NCI-H187 (cell line): ENCODE measurements at places on chromosomes 7 and 10.

- no peak for DNase-seq
These were observed 100.6 kb downstream of the MICU1 start for GRCh38 chr10:72525277-72525676.

GRCh38 chr7:77674878-77675277, 21.4 kb upstream of the RSBN1L start:
- no peak for DNase-seq

DNA sequence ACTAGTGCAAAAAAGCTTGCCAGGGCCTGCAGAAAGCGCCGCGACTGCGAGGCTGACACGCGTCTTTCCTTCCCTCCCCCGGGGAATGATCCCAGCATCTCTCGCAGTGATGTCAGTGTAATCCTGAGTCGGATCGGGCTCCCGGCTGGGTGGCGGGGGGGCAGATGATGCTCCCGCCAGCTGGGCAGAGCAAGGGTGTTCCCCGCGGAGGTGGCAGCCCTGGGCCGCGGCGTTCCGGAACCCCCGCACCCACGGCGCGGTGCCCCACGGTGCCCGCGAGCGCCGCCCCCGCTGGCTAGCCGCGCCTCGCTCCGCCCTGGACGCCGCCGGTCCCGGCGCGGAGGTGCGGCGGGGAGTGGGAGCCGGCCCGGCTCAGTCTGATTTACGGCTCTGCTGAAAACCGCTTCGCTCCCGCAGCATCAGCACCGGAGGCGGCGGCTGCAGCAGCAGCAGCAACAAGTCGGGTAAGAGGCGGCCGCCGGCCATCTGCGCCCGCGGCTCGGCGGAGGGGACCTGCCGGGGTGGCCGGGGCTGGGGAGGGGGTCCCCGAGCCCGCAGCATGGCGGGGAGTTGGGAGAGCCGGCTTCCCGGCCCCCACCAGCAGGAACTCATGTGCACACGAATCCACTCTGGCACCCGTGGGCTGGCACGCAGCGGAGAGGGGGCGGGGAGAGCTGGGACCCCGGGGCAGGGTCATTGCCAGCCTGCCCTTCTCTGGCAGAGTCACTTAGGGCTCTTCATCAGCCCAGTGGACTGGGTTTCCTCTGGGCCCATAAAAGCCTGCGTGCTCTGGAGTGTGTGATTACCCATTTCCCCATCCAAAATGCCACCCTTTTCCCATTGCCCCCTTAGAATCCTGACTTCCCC, at the start of gene ZNF365:
Gene ZNF365, plus strand, starts transcription at position 375 of the 867 bp plus-strand sequence. CDS start 1,825 bp downstream, outside the sequence.
- no peak for DNase-seq

DNA sequence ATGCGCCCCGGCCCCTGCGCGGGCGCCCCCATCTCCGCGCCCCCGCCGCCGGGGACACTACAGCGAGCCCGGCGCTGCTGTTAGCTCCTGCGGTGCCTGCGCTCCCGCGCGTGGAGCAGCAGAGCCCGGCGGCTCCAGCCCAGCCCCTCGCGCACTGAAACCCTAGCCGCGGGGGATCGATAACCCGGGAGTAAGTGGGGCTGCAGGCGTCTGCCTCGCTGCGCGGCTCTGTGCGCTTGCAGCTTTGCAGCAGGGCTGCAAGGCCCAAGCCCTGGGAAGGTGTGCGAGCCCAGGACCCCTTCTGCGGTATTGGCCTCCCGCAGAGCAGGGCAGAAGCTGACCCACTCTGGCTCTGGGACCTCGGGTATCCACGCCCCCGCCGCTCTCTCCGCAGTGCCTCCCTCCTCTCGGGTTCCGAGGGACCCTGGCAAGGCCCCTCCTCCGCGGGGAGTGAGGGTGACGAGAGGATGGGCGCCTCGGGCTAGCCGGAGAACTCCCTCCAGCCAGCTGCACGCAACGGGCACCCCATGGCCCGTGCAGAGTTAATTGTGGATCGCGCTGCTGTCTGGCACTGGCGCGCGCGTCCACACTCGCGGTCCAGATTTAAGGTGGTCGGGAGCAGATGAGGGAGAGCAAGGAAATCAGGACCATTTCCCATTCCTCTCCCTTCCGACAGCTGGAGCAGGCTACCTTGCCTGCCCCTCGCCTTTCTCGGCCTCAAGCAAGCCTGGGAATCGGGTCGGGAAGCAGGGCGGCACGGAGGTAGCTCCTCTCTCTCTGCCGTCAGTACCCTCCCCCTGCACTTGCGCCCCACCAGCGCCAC, 2.1 kb downstream of the SHH start:
- no peak for DNase-seq

DNA sequence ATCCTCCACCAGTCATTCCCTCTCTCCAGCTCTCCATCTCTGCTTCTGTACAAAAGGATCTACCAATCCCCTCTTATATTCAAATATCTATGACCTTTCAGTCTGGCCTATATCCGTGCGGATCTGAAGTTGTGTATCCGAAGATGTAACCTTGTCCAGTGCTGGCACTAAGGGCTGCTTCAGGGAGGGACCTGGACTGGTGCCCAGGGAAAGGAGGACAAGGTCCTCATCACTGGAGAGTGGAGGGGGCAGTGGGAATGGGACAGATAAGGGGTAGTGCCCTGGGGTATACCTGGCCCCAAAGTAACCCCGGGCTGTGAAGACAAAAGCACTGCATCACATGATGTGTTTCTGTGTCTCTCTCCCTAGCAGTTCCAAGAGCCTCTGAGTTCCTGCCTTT, 1.8 kb downstream of the TMEM225B start:
- no peak for DNase-seq

GRCh38 chr7:25037325-25037724, 57.3 kb upstream of the OSBPL3 start:
- DNase-seq, result no peak

DNA sequence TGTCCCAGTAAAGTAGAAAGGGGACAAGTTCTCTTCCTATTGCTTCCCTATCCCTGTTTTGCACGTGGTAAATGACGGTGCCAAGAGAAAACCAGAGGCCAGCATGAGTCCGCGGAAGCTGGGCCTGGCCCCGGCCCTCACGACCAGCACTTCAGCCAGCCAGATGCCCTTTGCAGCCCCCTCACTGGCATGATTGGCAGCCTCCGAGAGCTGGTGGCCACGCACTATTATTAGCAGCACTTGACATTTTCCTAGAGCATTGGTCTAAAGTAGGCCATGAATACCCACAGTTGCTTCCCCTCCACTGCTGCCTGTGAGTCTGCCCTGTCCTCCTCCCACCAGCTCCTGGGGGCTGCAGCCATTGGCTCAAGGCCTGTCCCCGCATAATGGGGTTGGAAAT, 369.1 kb downstream of the PLXNA4 start:
- no peak for DNase-seq

GRCh38 chr7:103694304-103694703, 248.3 kb upstream of the SLC26A5 start:
- DNase-seq, result no peak

- DNase-seq, result no peak
These were observed 56.3 kb upstream of the CAMK2B start for GRCh38 chr7:44381494-44382220.

DNA sequence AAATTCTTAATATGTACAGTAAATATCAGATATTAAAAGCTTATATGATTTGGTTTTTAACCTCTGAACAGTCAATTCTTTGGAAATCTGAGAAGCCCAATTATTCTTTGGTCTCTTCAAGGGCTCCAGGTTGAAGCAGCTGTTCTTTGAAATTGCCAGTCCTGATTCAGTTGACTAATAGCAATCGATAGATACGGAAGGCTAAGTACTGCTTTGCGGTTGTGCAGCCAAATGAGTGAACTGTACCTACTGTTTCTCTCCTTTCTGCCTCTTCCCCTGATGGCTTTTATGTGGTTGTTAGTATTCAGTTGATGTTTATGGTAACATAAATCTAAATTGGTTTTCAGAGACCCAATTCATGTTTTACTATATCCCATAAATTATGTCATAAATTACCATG, 103.1 kb upstream of the RPA3 start:
- DNase-seq, result peak; percentile 53

- no peak for DNase-seq
These were observed 20.0 kb downstream of the CAMK2G start for GRCh38 chr10:73854310-73854709.

DNA sequence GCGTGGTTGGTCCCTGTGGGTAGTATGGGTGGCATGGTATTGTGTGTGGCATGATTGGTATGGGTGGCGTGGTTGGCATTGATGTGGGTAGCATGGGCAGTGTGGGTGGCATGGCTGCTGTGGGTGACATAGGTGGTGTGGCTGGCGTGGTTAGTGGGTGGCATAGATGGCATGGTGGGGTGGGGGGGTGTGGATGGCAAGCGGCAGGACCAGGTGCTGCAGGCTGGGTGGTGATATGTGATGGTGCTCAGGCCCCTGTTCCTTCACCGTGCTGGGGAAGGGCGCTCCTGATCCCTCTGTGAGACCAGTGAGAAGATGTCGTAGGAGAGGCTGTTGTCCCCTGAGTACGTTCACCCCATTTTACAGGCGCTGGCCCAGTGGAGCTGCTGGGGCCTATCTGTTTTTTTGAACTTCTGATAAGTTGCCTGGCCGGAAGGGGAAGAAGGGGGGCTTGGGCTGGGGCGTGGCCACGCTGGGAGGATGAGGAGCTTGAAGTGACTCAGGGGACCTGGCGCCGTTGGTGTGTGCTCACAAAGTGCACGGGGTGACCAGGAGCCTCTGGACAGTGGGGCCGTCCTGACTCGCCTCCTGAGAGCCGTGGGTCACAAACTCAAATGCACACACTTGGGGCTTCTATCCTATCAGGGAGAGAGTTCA, 17.5 kb downstream of the INPP5A start:
- DNase-seq, result no peak

DNA sequence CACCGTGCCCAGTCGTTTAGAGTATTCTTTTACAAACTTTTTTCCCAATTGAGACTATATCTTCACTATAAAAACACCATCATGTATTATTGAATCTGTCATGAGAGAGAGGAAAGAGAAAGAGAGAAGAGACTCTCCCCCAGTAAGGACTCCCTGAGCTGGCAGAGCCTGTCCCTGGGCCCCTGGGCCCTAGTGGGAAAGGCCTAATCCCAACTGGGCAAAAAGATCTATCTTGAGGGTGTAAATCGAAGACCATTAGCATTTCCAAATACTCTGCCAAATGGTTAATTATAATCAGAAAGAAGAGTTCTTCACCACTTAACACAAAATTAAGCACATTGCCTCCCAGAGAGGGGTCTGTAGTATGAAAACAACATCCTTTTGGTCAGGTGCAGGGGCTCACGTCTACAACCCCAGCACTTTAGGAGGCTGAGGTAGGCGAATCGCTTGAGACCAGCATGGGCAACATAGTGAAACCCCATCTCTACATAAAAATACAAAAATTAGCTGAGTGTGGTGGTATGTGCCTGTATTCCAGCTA, 108.2 kb downstream of the SKIDA1 start:
- no peak for DNase-seq

GRCh38 chr10:58618158-58618676, 105.5 kb downstream of the BICC1 start:
- DNase-seq, result no peak

DNA sequence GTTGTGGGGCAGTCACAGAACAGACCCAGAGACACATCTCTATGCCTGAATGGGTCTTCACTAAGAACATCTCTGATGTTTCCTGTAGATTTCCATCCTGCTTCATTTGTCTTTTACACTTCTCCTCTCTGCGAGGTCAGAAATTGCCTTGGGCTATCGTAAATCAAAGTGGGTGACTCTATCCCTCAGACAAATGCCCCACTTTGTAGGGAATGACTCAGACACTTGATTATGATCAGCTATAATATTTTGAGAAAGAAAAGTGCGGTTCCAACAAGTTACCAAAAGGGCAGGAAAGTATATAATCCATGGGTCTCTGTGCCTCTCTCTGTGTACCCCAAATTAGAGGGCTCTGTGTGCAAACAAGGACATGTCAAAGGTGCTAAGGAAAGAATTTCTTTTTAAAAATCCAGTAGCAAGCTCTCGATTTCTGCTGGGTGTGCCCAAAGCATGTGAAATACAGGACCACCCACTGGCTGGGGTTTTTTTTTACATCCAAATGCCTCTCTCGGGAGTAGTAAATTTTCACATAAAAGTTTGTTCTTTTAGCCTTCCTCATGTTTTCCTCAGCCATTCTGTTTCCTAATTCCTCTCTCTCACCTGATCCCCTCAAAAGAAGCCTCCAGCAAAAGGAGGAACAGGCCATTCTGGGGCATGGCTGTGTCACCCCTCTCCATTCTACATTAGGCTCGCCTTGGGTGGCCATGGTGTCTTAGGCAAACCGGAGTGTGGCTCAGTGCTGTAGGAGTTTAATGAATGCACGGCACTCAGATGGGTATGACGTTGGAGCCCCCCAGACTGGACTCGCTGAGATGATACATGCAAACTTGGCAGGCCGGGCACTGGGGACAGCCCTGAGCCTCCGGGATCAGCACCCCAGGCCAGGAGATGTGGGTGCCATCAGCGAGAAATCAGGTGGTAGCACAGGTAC, 6.3 kb upstream of the OPN4 start:
- no peak for DNase-seq

GRCh38 chr7:7207876-7208275, 25.5 kb downstream of the C1GALT1 start:
- DNase-seq, result no peak

GRCh38 chr7:8536431-8536830, 103.0 kb downstream of the NXPH1 start:
- DNase-seq, result no peak

DNA sequence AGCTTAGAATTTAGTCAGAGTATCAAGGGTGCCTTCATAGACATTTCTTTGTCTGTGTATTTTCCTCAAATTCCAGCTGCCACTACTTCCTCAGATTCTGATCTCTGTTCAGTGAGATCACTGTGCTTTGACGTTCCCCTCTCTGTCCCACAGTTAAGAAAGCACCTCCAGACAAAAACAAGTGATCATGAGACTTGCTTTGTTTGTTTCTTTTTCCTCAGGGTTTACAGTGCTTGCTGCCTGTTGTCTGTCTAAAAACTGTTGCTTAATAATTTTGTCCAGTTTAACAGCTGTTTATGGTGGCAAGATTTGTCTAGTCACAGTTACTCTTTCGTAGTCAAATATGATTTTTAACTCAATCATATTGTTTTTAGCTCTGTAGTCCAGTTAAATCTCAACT, 29.1 kb downstream of the TRUB1 start:
- no peak for DNase-seq

- no peak for DNase-seq
These were observed 686.9 kb upstream of the FOXK1 start for GRCh38 chr7:3995187-3995586.

DNA sequence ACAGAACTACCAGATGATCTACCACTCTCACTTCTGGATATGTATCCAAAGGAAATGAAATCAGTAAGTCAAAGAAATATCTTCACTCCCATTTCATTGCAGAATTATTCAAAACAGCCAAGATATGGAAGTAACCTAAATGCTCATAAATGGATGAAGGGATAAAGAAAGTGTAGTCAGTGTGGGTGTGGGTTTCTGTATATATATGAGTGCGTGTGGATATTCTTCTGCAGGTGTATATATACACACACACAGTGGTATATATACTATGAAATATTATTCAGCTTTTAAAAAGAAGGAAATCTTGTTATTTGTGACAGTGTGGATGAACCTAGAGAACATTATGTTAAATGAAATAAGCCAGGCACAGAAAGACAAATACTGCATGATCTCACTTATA, 48.7 kb downstream of the IMMP2L start:
- no peak for DNase-seq

GRCh38 chr10:92972886-92973285, 87.7 kb upstream of the CYP26C1 start:
- no peak for DNase-seq

GRCh38 chr10:92914478-92915325, 66.4 kb downstream of the EXOC6 start:
- DNase-seq, result no peak

GRCh38 chr7:72403458-72404076, 8.6 kb downstream of the CALN1 start:
- DNase-seq, result no peak
